ENCODE measurements at places on chromosomes 2 and 18. TPM values are rescaled to one million over a fixed set of nuclear protein-coding genes. Genes with fewer than 3 reads are reported as not detected.

The UPP2 gene
- total RNA-seq = not detected

DNA sequence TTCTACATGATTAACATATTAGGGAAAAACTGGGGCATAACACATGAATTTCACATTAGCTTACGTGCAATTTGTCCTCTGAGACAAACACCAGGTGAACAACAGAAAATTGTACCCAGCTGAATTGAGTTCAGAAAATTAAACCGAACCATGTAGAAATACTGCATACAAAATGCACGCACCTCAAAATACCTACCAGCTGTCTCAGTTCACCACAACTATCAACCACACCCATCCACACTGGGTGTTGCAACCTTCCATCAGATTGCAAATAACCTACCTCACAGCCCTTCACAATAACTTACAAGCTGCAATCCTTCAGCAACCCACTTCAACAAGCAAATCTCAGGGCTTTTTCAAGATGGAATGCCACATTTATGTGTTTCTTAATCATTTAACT lies 55.9 kb downstream of the UNC50 start:
- DNase-seq = peak; percentile 86

GRCh38 chr2:128663371-128664050 lies 344.8 kb upstream of the HS6ST1 start:
- no peak for DNase-seq

- no peak for DNase-seq
Measured at GRCh38 chr2:142112757-142113221, 18.0 kb downstream of the LRP1B start.

DNA sequence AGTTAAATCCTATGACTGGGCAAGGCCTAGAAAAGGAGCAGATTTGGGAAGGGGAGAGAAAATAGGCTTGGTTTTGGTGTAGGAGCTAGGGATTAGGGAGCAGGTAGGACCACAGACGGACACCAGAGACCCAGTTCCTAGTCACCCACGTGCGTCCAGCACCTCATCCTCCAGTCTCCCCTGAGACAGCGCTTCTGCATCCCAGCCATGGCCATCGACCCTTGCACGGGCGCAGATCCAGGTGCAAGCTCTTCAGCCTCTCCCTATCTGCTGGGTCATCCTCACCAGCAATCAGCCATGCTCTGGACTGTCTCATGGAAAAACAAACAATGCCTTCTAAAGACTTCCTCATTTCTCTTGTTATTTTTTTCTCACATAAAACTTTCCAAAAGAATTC lies 246.8 kb upstream of the RAB6C start:
- no peak for DNase-seq

DNA sequence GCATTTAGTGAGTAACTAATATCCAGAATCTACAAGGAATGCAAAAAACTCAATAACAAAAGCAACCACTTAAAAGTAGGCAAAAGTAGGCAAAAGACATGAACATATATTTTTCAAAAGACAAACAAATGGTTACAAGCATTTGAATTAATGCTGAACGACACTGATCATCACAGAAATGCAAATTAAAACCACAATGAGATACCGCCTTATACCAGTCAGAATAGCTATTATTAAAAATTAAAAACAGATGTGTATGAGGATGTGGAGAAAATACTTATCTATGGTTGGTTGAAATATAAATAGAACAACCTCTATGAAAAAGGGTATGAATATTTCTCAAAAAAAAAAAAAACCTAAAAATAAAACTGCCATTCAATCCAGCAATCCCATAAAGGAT lies 51.7 kb downstream of the SNTG2 start:
- no peak for DNase-seq

The NEURL3 gene
- not detected for total RNA-seq

GRCh38 chr2:108182489-108182888 lies 57.3 kb upstream of the SULT1C3 start:
- DNase-seq = no peak

The ZNF514 gene
- 10.2 TPM for total RNA-seq

The EFHD1 gene
- total RNA-seq = 0.92 TPM

The MDH1 gene
- total RNA-seq = 87.2 TPM

- no peak for DNase-seq
Measured at GRCh38 chr2:156427074-156427473, 9.1 kb upstream of the GPD2 start.
